ENCODE measurements at places on chromosomes 5 and 9.

- DNase-seq = no peak
Observed at GRCh38 chr9:129008469-129008965, 19.6 kb downstream of the SH3GLB2 start.

DNA sequence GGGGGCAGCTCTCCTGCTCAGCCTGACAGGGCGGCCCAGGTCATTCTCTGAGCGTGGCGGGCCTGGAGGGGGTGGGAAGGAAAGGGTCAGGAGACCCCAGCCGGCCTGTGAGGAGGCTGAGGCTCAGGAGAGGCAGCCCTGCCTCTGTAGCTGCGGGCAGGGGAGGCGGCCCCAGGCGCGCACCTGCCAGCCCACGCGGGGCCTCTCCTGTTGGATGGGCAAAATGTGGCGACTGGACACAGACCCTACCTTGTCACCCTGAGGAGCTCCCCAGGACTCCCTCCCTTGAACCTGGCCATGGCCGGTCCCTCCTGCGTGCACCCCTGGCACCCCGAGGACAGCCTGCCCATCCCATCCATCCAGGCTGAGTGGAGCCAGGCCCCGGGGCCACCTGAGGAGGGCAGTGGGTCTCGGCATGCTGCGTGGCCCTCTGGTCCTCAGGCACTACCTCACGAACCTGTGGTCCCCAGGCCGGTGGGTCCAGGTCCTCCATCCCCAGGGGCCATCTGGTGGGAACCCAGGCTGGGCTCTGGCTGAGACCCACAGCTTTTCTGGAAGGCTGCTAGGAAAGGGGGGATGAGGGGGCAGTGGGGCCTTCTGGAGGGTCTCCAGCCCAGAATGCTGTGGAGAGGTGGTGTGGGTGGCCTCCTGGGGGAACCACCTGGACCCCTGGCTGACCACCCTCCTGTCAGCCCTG is 15.1 kb upstream of the NRARP start:
- no peak for DNase-seq

GRCh38 chr9:124353166-124353768 is 62.0 kb downstream of the PSMB7 start:
- no peak for DNase-seq

DNA sequence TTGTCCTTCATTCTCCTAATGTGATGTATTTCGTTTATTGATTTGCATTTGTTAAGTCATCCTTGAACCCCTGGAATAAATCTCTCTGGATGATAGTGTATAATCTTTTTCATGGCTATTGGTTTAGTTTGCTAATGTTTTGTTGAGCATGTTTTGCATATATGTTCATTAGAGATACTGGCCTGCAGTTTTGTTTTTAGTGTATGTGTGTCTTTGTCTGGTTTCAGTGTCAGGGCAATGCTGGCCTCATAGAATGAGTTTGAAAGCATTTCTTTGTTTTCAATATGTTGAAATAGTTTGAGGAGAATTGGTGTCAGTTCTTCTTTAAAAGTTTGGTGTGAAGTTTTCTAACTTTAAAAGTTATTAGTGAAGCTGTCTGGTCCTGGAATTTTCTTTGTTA is 149.6 kb upstream of the ATP10B start:
- no peak for DNase-seq

GRCh38 chr5:10453545-10453944 is 11.9 kb downstream of the ROPN1L start:
- DNase-seq = peak; percentile 24

DNA sequence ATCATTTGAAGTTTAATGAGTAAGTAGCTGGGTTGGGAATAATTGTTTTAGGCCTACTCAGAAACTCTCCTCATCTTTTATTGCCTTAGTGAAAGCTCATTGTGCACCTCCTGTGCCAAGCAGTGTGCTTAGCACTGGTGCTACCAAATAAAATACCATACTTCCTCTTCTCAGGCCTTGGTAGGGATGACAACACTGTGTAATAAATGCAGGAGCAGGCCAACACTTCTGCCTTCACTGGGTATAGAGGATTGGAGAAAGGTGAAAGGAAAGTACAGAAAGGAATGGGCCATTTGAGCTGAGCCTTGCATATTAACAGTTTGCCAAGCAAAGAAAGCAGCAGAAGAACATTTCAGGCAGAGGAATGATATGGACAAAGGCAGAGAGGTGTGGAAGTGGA is 285.7 kb downstream of the NR3C1 start:
- no peak for DNase-seq

GRCh38 chr9:14307989-14308852 is 5.7 kb downstream of the NFIB start:
- no peak for DNase-seq

DNA sequence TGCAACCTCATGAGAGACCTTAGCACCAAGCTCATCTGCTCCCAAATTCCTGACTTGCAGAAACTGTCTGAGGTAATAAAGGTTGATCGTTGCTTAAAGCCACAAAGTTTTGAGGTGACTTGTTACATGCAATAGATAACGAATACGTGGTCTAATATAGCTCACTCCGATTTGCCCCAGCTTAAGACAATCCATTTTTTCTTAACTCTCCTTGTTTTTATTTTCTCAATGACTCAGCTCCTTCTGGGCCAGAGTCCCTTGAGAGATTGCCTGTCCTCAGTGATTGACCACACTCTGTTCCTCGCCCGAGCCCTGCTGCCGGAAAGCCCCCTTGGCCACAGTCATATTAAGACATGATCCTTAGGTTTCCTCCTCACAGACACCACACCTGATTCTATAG is 63.7 kb upstream of the FANCC start:
- peak; percentile 13 for DNase-seq

GRCh38 chr5:179339996-179340395 is 5.3 kb downstream of the ADAMTS2 start:
- no peak for DNase-seq

DNA sequence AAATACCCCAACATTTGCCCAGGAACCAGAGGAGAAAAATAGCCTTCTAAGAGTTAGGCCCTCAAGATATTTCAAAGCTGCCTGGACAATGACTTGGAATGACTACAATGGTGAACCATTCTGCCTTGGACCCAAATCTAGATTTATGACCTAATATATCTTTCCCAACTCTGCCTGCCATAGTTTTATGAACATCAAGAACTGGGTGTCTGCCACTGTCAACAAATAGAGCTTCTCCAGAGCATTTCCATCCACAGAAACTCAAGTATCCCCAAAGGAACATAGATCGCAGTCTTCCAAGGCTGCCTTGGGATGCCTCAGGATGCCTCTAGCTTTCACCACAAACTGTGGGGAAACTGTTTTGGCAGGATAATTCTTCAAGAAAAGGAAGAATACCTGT is 48.2 kb upstream of the NFIB start:
- no peak for DNase-seq

Data from LoVo (cell line).